ENCODE measurements at places on chromosomes 11 and 22.

GRCh38 chr22:46242076-46242475 is 8.0 kb downstream of the CDPF1 start:
- no peak for DNase-seq

DNA sequence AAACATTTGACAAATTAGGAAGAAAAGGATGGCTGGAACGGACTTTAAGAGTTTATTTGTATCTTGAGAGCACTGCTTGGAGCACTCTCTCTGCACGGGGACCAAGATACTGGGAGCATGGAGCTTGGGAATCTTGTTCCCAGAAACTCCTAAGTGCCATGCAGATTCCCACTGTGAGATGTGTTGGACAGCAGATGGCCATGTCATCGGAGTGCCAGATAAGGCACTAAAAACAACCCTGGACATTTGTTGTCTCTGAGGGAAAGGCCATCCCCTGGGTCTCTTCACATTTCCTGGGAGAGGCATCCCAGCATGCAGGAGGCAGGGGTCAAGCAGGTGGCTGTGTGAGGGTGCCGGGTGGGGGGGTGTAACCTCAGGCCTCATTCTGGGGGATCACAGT is 2.9 kb downstream of the KIRREL3 start:
- DNase-seq: no peak

- no peak for DNase-seq
Observed at GRCh38 chr11:2567026-2567671, 122.3 kb downstream of the KCNQ1 start.

DNA sequence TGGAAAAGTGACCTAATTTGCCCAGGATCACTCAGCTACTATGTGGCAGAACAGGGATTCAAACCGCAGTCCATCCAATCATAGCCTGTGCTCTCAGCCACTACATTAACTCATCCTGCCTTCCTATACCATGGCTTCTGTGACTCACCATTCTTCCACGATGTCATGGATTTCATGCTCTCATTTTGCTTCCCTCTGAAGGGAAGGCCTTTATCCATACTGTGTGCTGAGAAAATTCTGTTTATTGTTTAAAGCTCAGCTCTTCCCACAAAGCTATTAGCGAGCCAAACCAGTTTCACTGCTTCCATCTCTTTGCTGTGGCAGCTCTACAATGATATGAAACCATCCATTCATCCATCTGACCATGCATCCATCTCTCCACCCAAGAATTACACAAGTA is 289.9 kb downstream of the TENM4 start:
- no peak for DNase-seq

- DNase-seq: no peak
Observed at GRCh38 chr11:32440916-32441315, 5.6 kb upstream of the WT1 start.

- DNase-seq: no peak
Observed at GRCh38 chr11:15616130-15617105, 501.7 kb downstream of the INSC start.

DNA sequence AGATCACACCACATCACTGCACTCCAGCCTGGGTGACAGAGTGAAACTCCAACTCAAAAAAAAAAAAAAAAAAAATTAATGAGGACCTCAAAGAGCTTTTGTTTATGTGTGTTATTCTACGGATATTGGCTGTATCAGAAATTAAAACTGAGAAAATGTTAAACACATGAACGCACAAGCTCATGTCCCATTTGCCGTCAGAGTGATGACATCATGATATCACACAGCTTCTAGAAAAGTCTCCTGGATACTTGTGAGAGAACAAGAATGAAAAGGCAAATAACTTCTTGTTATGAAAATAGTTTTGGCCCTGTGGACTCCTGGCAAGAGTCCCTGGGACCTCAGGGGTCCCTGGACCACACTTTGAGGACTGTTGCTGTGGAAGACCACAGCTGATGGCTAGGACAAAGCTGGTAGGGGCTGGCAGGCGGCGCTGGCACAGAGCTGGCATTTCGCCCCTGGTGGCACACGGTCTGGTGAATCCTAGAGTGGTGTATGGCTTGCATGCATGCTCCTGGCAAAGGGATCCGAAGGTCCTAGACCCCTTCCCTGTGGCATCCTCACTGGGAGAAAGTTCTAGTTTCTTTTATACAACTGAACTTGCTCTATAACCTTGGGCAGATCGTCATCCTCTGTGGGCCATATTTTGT is 73.7 kb downstream of the NAT10 start:
- DNase-seq: no peak

DNA sequence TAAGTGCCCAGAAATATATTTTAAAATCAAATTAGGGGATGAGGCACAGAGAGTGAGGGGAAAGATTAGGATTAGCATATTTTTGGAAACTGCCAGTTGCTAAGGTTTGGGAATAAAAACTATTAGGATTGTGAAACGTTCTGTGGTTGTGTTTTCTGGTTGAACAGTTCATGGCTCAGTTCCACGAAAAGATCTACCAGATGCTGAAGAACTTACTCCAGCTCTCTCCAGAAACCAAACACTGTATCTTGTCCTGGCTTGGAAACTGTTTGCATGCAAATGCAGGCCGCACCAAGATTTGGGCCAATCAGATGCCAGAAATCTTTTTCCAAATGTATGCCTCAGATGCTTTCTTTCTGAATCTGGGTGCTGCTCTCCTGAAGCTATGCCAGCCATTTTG is 15.3 kb downstream of the UBE4A start:
- no peak for DNase-seq

GRCh38 chr11:116927163-116927974 is 89.9 kb upstream of the APOA1 start:
- no peak for DNase-seq

DNA sequence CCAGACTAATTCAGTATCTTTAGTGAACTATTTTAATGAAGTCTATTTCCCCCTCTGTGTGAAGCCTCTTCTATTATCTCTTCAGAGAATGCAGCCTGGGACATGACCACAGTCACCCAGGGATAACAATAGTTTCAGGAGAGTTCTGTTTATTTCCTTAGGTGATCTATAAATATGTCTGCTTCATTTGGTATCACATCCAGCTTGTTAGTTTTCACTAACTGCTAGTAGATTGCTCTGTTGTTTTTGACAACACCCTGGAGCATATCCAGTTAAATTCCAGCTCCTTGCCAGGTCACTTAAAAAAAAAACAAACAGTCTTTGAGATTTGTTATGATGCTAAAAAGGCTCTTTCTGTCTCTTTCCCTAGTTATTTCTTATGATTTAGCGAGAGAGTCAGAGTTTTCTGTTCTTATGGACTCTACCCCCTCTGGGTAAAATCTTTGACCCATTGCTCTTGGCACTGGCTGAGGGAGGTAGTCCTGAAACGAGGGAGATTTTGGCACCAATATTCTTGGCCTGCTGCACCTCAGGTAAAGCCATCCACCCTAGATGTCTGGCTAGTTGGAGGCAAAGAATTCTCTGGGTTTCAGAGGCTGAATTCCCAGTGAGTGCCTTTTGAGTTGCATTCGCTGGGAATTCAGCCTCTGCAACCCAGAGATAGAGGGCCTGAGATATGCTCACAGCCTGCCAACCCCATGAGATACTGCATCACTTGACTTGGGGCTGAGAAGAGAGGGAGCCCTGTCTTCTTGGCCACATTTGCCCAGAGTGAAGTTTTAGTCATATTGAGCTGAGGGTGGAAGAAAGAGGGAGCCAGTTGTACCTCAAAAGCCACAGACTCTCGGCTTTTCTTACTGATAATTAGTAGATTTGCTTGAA is 159.1 kb downstream of the PGR start:
- DNase-seq: no peak

GRCh38 chr11:69958308-69958707 is 119.8 kb upstream of the ANO1 start:
- no peak for DNase-seq

GRCh38 chr11:114147375-114148012 is 88.0 kb downstream of the ZBTB16 start:
- no peak for DNase-seq

DNA sequence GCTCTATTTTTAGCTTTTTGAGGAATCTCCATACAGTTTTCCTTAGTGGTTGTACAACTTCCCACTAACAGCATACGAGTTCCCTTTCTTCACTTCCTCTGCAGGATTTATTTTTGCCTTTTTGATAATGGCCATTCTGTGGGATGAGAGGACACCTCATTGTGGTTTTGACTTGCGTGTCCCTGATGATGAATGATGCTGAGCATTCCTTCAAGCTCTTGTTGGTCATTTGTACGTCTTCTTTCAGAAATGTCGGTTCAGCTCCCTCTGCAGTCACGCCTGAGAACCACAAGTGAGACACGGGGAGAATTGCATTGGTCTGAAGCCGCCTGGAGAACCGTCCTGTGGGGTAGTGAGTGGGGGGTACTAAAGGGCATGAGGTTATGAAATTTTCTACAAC is 2.0 kb upstream of the KRTAP5-10 start:
- DNase-seq: no peak
